Fibroblast of upper back skin (primary cell): ENCODE measurements at places on chromosomes 4 and X.
A peak's percentile ranks its signal among the peaks of the same experiment; 100 is the strongest.

DNA sequence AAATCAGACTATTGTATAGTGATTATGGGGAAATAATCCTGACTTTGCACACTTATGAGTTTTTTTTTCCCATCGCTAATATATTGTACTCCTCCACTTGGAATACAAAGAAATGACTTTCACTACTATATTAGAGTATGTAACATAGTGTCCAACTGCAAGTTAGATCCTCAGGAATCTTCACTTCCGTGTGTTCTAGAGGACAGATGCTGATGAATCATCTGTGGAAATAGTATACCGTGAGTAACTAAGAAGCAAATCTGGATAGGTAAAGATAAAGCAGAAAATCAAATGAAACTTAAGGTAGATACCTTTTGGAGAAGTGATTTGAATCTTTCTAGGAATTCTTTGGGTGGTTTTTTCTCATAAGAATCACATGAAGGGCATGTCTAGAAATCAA is 8.3 kb downstream of the IL21 start:
- peak; percentile 16 for DNase-seq

- no peak for DNase-seq
Observed at GRCh38 chrX:55312655-55313054, 47.9 kb upstream of the PAGE3 start.

DNA sequence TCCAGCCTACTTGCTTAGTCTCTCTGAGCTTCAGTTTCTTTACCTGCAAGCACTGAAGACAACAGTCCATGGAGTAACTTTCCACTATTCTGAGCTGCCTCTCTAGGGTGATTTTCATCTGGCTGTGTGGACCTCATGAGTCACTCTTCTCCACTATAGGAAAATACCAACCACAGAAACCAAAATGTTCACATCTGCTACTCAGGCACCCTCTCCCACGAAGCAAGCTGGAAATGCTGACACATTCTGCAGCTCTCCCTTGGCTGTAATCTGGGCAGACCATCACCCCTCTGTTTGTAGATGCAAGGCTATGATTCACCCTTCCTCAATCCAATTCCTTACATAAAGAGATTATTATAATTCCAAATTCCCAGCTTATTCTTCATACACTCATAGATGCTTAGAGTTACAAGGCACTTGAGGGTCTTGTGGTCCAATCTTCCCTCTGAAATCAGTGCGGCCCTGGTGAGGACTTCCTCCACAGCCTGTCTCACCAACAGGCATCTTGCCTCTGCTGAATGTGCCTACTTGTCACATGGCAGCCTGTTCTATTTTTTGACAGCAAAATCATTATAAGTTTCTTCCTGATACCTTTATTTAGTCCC is 97.0 kb upstream of the LNX1 start:
- peak; percentile 100 for DNase-seq

- no peak for DNase-seq
Observed at GRCh38 chr4:98327694-98328093, 66.5 kb downstream of the RAP1GDS1 start.

DNA sequence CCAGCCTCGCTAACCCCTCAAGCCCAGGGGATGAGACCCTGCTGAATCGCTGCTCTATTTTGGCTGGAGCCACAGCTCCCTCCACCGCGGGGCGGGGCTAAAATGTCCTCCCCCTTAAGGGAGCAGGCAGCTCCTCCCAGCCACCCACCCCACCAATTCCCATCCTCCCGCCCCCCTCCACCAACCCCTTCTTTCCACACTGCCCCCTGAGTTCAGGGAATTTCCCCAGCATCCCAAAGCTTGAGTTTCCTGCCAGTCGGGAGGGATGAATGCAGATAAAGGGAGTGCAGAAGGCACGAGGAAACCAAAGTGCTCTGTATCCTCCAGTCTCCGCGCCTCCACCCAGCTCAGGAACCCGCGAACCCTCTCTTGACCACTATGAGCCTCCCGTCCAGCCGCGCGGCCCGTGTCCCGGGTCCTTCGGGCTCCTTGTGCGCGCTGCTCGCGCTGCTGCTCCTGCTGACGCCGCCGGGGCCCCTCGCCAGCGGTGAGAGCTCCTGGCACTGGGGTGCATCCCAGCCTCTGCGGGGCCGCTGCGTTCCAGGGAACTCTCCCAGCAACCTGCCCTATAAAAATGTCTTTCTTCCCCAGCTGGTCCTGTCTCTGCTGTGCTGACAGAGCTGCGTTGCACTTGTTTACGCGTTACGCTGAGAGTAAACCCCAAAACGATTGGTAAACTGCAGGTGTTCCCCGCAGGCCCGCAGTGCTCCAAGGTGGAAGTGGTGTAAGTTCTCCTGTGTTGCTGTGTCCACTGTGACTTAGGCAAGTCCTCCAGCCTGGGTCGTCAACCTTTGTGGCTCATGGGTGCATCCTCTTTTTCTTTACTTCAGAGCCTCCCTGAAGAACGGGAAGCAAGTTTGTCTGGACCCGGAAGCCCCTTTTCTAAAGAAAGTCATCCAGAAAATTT is at the start of gene CXCL6:
CXCL6 (plus strand) TSS at position 306 of the 907 bp plus-strand sequence; CDS start at position 379, 73 bp downstream.
- DNase-seq, result no peak

- DNase-seq, result no peak
Observed at GRCh38 chrX:19968276-19968675, 22.6 kb downstream of the BCLAF3 start.

- no peak for DNase-seq
Observed at GRCh38 chrX:150409486-150409885, 46.4 kb downstream of the MAMLD1 start.

DNA sequence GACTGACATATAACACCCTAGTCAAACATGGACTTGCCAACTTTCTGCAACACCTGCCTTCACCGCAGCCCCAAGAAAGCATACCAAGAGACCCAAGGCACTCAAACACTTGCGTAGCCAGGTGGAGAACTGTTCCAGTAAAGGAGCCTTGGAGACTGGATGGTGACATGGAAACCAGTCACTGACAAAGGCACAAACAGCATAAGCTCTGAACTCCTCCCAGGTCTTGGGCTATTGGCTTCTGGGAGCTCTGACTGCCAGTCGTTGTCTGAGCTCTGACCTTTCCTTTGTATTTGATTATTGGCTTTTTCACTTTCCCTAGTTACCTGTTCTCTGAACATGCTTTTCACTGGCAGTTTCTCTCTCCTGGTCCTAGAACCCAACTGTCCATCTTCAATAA is 38.3 kb downstream of the ARAP2 start:
- no peak for DNase-seq

GRCh38 chr4:139853309-139853708 is 187.7 kb downstream of the MGST2 start:
- DNase-seq, result no peak

DNA sequence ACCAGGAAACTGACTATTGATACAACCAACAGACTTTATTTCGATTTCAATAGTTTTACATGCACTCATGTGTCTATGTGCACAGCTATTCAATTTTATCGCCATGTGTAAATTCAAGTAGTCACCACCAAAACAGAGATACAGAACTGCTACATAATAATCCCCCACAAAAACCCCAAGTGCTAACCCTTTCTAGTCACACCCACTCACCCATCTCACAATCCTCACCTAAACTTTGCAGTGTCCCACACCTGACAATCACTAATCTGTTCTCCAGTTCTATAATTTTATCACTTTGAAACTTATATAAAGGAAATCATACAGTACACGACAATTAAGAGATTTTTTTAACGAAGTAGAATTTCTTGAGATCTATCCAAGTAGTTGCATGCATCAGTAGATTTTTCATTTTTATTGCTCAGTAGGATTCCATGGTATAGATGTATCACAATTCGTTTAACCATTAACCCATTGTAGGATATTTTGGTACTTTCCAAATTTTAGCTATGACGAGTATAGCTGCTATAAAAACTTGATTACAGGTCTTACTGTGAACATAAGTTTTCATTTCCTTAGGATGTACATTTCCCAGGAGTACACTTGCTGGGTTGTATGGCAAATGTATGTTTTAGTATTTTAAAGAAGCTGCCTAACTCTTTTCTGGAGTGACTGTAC is 85.9 kb downstream of the CASK start:
- DNase-seq, result no peak

DNA sequence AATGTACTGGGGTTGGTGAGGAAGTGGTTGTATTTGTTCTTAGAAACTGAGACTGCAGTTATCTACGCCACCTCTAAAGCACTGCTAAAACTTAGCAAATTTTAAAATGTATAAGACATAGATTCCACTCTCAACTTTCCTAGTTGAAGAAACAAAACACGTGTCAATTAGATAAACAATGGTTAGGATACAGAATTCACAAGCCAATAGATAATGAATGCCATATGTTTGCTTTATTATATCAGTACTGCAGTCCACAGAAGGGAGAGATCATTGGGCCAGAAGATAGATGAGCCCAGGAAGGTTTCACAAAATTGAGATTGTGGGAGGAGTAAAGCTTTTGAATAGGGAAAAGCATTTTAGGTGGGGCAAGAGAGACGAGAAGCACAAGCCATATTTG is 14.3 kb downstream of the TMEM33 start:
- DNase-seq, result no peak

- DNase-seq, result no peak
Observed at GRCh38 chr4:56654238-56654632, 26.9 kb downstream of the HOPX start.

GRCh38 chr4:78990938-78991810 is 51.9 kb upstream of the PAQR3 start:
- DNase-seq, result no peak

DNA sequence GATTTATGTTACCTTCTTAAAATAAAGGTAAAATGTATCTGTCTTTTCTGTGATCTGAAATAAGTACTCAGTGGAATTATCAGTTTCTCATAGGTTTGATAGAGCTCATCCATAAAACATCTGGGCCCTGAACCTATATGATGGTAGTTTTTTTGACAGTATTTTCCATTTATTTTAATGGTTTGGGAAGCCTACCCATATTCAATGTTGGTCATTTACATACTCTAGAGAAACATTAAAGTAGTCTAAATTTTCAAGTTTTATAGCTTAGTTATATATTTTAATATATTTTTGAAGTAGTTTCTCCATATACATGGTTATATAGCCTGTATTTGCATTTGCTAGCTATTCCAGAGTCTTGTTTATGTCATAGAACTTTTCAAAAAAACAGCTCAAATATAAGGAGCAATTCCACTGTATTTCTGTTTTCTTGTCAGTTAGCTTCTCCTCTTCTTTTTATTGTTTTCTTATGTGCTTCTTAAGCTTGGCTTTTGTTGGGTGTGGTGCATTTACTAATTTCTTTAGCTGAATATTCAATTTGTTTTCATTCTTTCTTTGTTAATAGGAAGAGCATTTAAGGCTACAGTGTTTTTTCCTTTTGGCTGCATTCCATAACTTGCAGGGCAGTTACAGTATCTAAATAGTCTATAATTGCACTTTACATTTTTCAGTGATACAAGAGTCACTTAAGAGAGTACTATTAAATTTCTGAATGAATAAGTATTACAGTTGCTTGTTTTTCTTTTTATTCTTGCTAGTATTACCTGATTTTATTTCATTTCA is 181.4 kb downstream of the DKK2 start:
- peak; percentile 25 for DNase-seq

GRCh38 chr4:35216636-35217035 is 1027.7 kb downstream of the ARAP2 start:
- DNase-seq, result no peak

- no peak for DNase-seq
Observed at GRCh38 chrX:130071611-130072344, 38.5 kb downstream of the ELF4 start.
